Progenitor cell of endocrine pancreas (in vitro differentiated cells): ENCODE measurements at places on chromosomes 12 and 14.

DNA sequence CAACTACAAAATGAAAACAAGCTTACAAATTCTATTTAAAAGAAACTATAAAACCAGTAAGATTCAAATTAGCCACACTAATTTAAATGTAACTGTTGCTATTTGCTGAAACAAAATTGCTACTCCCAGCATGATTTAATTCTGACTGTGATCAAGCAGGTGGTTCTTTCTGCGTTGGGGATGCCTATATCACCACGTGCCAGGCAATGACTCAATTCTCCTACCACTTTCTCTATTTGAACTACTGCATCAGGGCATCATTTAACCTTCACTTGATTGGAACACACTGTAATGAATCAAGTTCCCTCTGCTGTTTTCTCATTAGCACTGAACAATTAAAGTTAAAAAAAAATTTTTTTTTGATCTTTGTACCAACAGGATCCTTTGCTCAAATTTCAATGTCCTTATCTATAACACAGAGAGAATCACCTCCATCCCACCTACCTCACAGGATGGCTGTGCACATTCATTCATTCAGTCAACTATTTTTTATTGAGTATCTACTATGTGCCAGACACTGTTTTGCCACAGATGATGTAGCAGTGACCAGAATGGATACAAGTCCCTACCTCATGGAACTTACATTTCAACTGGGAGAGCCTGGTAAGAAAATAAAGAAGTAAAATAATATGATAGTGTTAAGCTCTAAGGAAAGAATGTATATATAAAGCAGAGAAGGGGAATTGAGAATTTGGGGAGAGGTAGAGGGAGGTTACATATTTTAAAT lies 8.0 kb upstream of the ACTN1 start:
- H3K4me1 ChIP-seq, result peaks cover 8% of the 10 kb centered on the region
- DNase-seq, result no peak
- H3K36me3 ChIP-seq, result no peaks in the 10 kb centered on the region
- no peak overlapping the region for H3K4me3 ChIP-seq

DNA sequence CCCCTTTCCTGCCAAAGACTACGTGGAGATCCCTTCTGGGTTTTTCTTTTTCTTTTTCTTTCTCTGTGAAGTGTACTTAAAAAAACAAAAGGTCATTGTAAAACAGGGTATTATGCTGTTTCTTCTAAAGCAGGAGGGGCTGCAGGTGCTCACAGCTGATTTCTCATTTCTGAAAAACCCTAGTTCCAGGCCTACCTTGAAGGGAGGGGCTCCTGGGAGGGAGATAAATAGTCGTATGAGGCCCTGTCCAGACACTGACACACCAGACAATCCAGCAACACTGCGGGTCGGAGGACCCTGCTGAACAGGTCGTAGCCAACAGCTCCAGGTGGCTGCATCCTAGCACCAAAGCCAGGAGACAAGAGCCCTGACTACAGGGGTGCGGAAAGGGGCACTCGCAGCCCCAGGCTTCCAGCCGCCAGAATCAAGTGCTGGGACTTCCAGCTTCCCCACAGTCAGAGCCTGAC lies 41.1 kb downstream of the PSMA6 start:
- no peak for DNase-seq
- H3K36me3 ChIP-seq, result no peaks in the 10 kb centered on the region
- H3K27ac ChIP-seq, result peak overlapping the region; percentile 81

- no peaks in the 10 kb centered on the region for H3K27me3 ChIP-seq
- H3K4me1 ChIP-seq, result peaks cover 2% of the 10 kb centered on the region
- H3K4me3 ChIP-seq, result no peak overlapping the region
- H3K27ac ChIP-seq, result no peak overlapping the region
- peaks cover 10% of the 10 kb centered on the region for H3K36me3 ChIP-seq
Observed at GRCh38 chr12:108807996-108808769, 49.2 kb downstream of the SSH1 start.

- DNase-seq, result no peak
- H3K4me3 ChIP-seq, result no peak overlapping the region
- peaks cover 12% of the 10 kb centered on the region for H3K36me3 ChIP-seq
- no peaks in the 10 kb centered on the region for H3K4me1 ChIP-seq
- H3K27me3 ChIP-seq, result no peaks in the 10 kb centered on the region
Observed at GRCh38 chr12:111444925-111445725, 39.4 kb downstream of the SH2B3 start.

- H3K4me1 ChIP-seq, result peaks cover 34% of the 10 kb centered on the region
- DNase-seq, result peak; percentile 47
- no peaks in the 10 kb centered on the region for H3K27me3 ChIP-seq
- peak overlapping the region; percentile 74 for H3K4me3 ChIP-seq
Observed at GRCh38 chr14:102590667-102591099, 1.8 kb upstream of the RCOR1 start.

- H3K27ac ChIP-seq, result no peak overlapping the region
- no peak overlapping the region for H3K4me3 ChIP-seq
- H3K27me3 ChIP-seq, result no peaks in the 10 kb centered on the region
Observed at GRCh38 chr12:50862316-50862715, 19.6 kb downstream of the TMPRSS12 start.

GRCh38 chr14:65072256-65072655 lies 30.1 kb downstream of the MAX start:
- H3K36me3 ChIP-seq, result peaks cover 8% of the 10 kb centered on the region
- no peak overlapping the region for H3K27ac ChIP-seq
- no peaks in the 10 kb centered on the region for H3K27me3 ChIP-seq
- peaks cover 2% of the 10 kb centered on the region for H3K4me1 ChIP-seq
- no peak for DNase-seq
- H3K4me3 ChIP-seq, result no peak overlapping the region

DNA sequence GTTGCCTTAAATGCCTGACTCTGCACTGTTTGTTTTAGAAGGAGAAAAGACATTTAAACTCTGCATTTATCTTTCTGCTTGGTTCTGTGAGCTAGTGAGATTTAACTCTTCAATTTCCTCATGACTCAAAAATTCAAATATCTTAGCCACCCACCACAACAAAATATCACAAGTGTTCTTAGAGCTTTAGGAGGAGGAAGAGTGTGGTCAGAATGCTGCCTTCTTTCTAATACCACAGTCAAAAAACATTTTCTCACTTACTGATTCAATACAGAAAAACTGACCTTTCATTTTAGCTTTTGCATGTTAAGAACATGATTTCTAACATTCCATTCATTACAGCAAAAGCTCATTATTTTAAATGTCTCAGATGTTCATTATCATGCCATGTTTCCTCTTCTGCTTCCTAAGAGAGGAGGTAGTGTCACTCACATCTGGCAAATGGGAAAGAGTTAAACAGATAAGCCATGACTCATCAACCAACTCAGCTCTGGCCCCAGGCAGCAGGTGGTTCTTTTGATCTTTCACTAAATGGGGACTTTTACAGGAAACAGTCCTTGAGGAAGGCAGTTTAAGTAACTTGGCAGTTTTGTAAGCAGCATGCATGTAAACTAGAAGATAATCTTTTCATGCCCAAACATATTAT lies 56.4 kb upstream of the RNU6-8 start:
- peaks cover 5% of the 10 kb centered on the region for H3K36me3 ChIP-seq
- H3K4me3 ChIP-seq, result no peak overlapping the region
- H3K27ac ChIP-seq, result peak overlapping the region; percentile 7
- no peak for DNase-seq
- no peaks in the 10 kb centered on the region for H3K27me3 ChIP-seq
- peaks cover 9% of the 10 kb centered on the region for H3K4me1 ChIP-seq

DNA sequence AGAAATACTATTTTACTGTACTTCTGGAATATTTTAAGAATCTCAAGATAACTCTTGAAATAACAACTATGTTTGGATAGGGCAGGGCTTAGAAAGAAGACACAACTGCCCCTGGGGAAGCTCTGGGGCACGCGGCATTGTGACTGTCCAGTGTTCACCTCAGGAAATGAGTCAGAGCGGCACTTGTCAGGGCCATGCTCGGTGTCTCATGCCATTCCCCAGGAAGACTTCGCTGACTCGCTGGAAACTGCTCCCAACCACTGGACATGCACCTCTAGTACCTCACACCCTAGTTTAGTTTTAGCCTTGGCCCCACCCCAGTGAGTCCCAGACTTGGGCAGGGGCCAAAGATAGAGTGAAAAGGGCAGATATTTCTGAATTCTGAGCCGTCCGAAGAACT lies 192.0 kb downstream of the TTC7B start:
- DNase-seq, result no peak
- H3K4me3 ChIP-seq, result no peak overlapping the region
- no peaks in the 10 kb centered on the region for H3K27me3 ChIP-seq
- H3K27ac ChIP-seq, result peak overlapping the region; percentile 85
- H3K36me3 ChIP-seq, result peaks cover 2% of the 10 kb centered on the region

DNA sequence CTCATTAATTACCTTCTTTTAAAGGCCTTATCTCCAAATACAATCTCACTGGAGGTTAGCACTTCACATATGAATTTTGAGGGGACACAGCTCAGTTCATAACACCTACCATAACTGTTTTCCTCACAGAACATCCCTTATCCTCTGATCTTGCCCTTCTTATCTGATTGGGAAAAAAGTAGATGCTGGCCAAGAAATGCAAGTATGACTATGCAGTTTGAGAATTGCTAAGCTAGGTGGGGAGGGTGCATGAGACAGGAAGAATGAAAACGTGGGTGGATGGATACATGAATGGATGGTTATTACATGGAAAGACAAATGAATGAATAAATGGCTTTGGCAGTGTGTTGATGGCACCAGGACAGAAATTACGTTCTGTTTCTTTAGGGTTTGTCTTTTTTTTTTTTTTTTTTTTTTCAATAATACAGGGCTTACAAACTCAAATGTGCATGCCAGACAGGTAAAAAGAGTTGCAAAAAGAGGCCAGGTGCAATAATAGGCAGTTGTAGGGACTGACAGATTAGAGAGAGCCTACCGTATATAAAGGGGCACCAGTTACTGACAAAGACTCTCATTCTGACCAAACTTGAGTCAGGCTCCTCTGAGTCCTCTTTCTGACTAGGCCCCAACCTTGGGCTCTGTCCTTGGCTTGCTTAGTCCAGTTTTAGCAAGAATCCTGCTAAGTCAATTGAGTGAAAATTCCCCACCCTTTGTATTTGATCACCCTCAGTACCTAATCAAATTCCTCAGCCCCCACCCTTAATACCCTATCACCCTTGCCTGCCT lies 304.9 kb downstream of the ZFP36L1 start:
- H3K27me3 ChIP-seq, result no peaks in the 10 kb centered on the region
- peaks cover 62% of the 10 kb centered on the region for H3K4me1 ChIP-seq
- peak overlapping the region; percentile 54 for H3K27ac ChIP-seq
- DNase-seq, result no peak

DNA sequence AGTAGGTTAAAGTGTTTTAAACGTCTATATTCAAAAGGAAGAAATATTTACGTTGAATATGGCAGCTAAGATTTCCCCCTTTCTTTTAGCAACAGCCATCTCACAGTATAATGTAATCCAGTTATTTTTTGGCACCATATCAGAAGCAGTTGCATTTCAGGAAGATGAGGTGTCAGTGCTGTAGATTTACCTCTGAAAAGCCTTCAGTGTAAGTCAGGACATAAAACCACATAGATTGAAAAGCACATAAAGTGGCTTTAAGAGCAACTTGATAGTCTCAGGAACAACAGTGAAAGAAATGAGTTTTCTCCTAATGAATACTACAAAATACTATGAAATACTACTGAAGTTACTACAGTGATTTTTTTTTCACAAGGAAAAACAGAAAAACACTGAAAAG lies 6.9 kb downstream of the MLH3 start:
- no peaks in the 10 kb centered on the region for H3K27me3 ChIP-seq
- H3K36me3 ChIP-seq, result peaks cover 12% of the 10 kb centered on the region
- H3K27ac ChIP-seq, result no peak overlapping the region
- peaks cover 5% of the 10 kb centered on the region for H3K4me1 ChIP-seq
- no peak overlapping the region for H3K4me3 ChIP-seq

- H3K4me1 ChIP-seq, result peaks cover 30% of the 10 kb centered on the region
- H3K27me3 ChIP-seq, result no peaks in the 10 kb centered on the region
- peak overlapping the region; percentile 93 for H3K27ac ChIP-seq
Observed at GRCh38 chr14:103056322-103057027, 874 bp downstream of the CDC42BPB start.

- H3K36me3 ChIP-seq, result no peaks in the 10 kb centered on the region
- peaks cover 10% of the 10 kb centered on the region for H3K27me3 ChIP-seq
- DNase-seq, result no peak
- peaks cover 1% of the 10 kb centered on the region for H3K4me1 ChIP-seq
- H3K4me3 ChIP-seq, result no peak overlapping the region
- H3K27ac ChIP-seq, result no peak overlapping the region
Observed at GRCh38 chr14:65849091-65849490, 436.6 kb downstream of the FUT8 start.

DNA sequence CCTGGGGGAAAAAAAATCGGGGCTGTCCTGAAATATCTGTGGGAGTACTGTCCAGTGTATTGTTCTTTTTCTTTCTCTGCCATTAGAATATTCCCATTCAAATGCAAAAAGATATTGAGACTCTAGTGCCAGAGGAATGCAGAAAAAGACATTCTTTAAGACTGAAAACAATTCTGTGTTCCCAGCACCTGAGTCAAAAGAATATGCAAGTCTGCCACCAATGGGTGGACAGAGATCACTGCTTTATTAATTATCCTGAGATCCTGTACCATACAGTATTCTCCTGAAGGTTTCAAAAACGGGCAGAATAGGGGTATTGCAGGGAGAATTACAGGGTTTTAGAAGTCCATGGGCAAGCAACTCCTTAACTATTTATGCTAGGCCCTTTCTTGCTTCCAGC lies 361.8 kb downstream of the C12orf50 start:
- no peaks in the 10 kb centered on the region for H3K36me3 ChIP-seq
- H3K27me3 ChIP-seq, result no peaks in the 10 kb centered on the region
- no peak overlapping the region for H3K4me3 ChIP-seq
- DNase-seq, result no peak

- peaks cover 13% of the 10 kb centered on the region for H3K4me1 ChIP-seq
- no peaks in the 10 kb centered on the region for H3K27me3 ChIP-seq
- peak within 1 kb of the TSS; percentile 91 for H3K4me3 ChIP-seq
- peak within 1 kb of the TSS; percentile 89 for H3K27ac ChIP-seq
- peaks cover under 1% of the 10 kb centered on the region for H3K36me3 ChIP-seq
- peak; percentile 70 for DNase-seq
Observed at GRCh38 chr14:105314287-105315200, at the start of gene PACS2. TSS of gene PACS2 (plus strand) at chr14:105314748. CDS start at chr14:105314919, 171 bp downstream.

GRCh38 chr12:121184425-121184824 lies 25.5 kb upstream of the P2RX4 start:
- no peaks in the 10 kb centered on the region for H3K4me1 ChIP-seq
- no peaks in the 10 kb centered on the region for H3K36me3 ChIP-seq
- no peak overlapping the region for H3K27ac ChIP-seq
- no peak for DNase-seq
- no peaks in the 10 kb centered on the region for H3K27me3 ChIP-seq

- H3K4me1 ChIP-seq, result peaks cover 17% of the 10 kb centered on the region
- H3K27me3 ChIP-seq, result peaks cover 46% of the 10 kb centered on the region
- no peak for DNase-seq
- peaks cover 3% of the 10 kb centered on the region for H3K36me3 ChIP-seq
Observed at GRCh38 chr12:21528953-21529352, 2.9 kb downstream of the SPX start.

DNA sequence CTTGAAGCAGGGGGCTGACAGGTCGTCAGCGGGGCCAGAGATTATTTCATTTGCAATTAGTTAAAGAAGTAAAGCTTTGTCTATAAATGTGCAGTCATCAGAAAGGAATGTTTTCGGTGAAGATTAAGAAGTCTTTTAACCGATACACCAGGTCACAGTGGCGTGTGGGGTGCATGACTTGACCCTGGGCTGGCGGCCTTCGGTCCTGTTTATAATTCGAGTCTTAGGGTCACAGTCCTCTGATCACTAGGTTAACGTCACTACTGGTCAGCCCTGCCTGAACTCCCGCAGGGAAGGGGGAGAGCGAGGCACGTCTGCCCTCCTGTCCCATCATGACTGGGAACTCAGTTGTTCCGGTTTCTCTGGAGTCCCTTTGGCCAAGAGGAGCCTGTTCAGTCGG lies 5.0 kb upstream of the C14orf180 start:
- peaks cover 18% of the 10 kb centered on the region for H3K4me1 ChIP-seq
- H3K4me3 ChIP-seq, result no peak overlapping the region
- H3K27me3 ChIP-seq, result peaks cover 4% of the 10 kb centered on the region
- no peaks in the 10 kb centered on the region for H3K36me3 ChIP-seq
- DNase-seq, result no peak

GRCh38 chr12:52514471-52515318 lies 5.5 kb downstream of the KRT5 start:
- no peak overlapping the region for H3K27ac ChIP-seq
- H3K4me1 ChIP-seq, result no peaks in the 10 kb centered on the region
- peaks cover 28% of the 10 kb centered on the region for H3K27me3 ChIP-seq
- peak; percentile 7 for DNase-seq
